ENCODE measurements at places on chromosomes 1 and 21.

- DNase-seq = no peak
Measured at GRCh38 chr1:201639391-201639790, 100.5 kb downstream of the NAV1 start.

DNA sequence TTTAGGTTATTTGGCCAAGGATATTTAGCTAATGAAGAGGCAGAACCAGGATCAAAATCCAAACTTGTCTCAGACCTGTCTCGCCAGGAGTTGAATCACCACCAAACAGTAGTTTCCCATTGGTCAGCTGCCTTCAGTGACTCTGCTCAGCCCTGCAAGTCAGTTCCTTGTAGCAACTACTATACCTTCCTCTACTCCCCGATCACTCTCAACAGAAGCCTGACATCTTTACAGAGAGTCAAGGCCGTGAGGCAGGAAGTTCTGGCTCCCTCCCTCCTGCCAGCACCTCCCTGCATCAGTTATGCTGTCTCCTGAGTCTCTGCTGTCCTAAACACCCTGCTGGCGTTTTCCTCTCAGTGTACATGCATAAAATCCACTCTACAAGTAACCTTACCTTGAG is 13.2 kb downstream of the PSMD4 start:
- no peak for DNase-seq

DNA sequence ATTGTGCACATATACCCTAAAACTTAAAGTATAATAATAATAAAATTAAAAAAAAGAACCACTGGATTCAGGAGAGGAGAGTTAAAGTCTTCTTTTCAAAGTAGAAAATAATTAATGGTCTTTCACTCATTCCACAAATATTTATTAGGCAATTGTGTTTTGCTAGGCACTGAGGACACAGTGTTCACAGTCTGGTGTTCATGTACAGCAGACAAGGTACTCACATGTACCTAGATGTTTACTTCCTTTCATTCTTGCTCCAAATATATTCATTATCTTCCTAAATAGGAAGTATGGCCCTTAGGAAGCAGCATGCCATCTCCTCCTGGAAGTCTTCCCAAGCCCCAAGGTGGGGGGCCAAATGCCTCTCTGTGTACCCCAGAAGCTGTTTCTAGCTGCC is 265.0 kb downstream of the NPHP4 start:
- no peak for DNase-seq

- DNase-seq = no peak
Measured at GRCh38 chr1:150089846-150090520, 22.4 kb downstream of the VPS45 start.

DNA sequence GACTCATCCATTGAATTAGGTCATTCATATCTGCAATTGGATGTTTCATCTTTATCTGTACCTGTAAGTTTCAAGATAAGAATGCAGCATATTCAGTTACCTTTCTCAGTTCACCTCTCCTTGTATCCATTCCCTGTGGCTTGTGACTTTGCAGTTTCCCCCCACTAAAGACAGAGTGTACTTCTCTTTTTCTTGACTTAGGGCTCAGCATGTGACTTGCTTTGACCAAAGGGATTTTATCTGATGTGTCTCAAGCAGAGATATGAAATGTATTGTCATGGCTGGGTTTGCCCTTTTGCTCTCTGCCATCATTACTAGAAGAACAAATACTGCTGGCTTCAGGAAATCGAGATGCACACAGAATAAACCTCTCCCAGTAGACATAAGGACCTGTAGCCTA is 754.8 kb downstream of the ADGRL2 start:
- no peak for DNase-seq

DNA sequence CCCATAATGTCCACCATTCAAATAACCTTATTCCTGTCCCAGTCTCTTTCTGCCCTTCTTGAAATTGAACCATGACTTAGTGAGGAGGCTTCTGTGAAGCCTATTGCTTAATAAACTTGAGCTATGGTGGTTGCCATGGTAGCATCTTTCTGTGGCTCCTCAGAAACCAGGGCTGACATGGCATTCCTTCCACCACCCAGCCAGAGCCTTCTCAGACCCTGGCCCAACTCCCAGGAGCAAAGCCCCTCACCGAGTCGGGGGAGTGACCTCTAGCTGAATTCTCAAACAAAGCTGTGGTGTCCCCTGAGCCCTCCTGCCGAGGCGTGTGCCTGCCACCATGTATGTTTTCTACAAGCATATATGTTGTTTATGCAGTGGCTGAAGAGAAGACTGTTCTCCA is 259.1 kb downstream of the CACNA1E start:
- DNase-seq = no peak

- DNase-seq = peak; percentile 78
Measured at GRCh38 chr1:112674986-112675727, 698 bp downstream of the MOV10 start.

GRCh38 chr1:3179471-3179870 is 110.5 kb downstream of the PRDM16 start:
- no peak for DNase-seq

GRCh38 chr1:231073331-231073730 is 33.3 kb upstream of the FAM89A start:
- no peak for DNase-seq

GRCh38 chr1:183235503-183235902 is 49.4 kb downstream of the LAMC2 start:
- no peak for DNase-seq

- no peak for DNase-seq
Measured at GRCh38 chr21:44596068-44596725, 3.9 kb upstream of the KRTAP10-6 start.

- DNase-seq = peak; percentile 75
Measured at GRCh38 chr1:119885903-119886783, 10.2 kb downstream of the ADAM30 start.

Data from iPS-NIHi11 (cell line).